Tibial nerve (tissue), 4 donors: ENCODE measurements at places on chromosomes 4 and X.

GRCh38 chrX:42869659-42870476 lies 91.9 kb upstream of the PPP1R2C start:
- no peak for DNase-seq

- no peak for DNase-seq
These were observed 97.6 kb downstream of the RAB28 start for GRCh38 chr4:13386405-13387107.

- DNase-seq = peak; percentile 70
These were observed 14.7 kb downstream of the CHST7 start for GRCh38 chrX:46588263-46588662.

DNA sequence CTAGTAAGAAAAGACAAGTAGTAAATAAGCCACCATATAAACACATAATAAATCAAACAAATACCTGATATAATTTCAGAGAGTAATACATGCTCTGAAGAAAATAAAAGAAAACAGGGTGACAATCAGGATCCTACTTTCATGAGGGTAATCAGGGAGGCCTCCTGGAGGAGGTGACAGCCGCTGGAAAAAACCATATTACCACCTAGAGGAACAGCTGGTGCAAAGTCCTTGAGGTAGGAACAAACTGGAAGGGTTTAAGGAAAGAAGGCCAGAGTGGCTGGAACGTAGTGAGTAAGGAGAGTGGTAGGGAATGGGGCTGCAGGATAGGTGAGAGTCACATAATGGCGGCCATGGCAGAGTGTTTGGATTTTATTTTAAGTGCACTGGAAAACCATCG lies 19.1 kb upstream of the PLAC1 start:
- no peak for DNase-seq
